ENCODE measurements at places on chromosomes 4 and X. TPM values are rescaled to one million over a fixed set of nuclear protein-coding genes. Genes with fewer than 3 reads are reported as not detected.

The UGT2B15 gene
- not detected for total RNA-seq

The TMA16 gene
- 41.1 TPM for total RNA-seq

The CXCL3 gene
- total RNA-seq = 1.3 TPM

The XK gene
- total RNA-seq = not detected

The CCKAR gene
- total RNA-seq = not detected

The SLC39A8 gene
- 6.7 TPM for total RNA-seq

The TBX22 gene
- total RNA-seq = not detected

The SYNPO2 gene
- total RNA-seq = 0.07 TPM

The SPOCK3 gene
- total RNA-seq = not detected

The LUZP4 gene
- total RNA-seq = not detected

The FGFR3 gene
- total RNA-seq = 1.2 TPM

The ADH1A gene
- not detected for total RNA-seq

The TMEM271 gene
- total RNA-seq = not detected

The ADAD1 gene
- not detected for total RNA-seq

The MAGIX gene
- 0.48 TPM for total RNA-seq

The SMARCA1 gene
- 29.3 TPM for total RNA-seq

The TCEAL2 gene
- not detected for total RNA-seq

The WWC2 gene
- total RNA-seq = 51.8 TPM

The MND1 gene
- 7.7 TPM for total RNA-seq

The SOWAHB gene
- total RNA-seq = not detected

The STAP1 gene
- not detected for total RNA-seq

The SSX3 gene
- total RNA-seq = not detected

The NSG1 gene
- 1.0 TPM for total RNA-seq

The OTUD6A gene
- not detected for total RNA-seq

The ADD1 gene
- 280 TPM for total RNA-seq

The CLGN gene
- 1.00 TPM for total RNA-seq

The MGST2 gene
- 62.4 TPM for total RNA-seq

The TMEM150C gene
- 6.6 TPM for total RNA-seq
